ENCODE measurements at places on chromosomes 1 and 21. TPM values are rescaled to one million over a fixed set of nuclear protein-coding genes. Genes with fewer than 3 reads are reported as not detected.
A peak's percentile ranks its signal among the peaks of the same experiment; 100 is the strongest.

GRCh38 chr1:107486349-107486748 is 345.5 kb downstream of the NTNG1 start:
- no peak for DNase-seq

- no peak for DNase-seq
Measured at GRCh38 chr21:27419153-27419552, 452.3 kb upstream of the ADAMTS5 start.

DNA sequence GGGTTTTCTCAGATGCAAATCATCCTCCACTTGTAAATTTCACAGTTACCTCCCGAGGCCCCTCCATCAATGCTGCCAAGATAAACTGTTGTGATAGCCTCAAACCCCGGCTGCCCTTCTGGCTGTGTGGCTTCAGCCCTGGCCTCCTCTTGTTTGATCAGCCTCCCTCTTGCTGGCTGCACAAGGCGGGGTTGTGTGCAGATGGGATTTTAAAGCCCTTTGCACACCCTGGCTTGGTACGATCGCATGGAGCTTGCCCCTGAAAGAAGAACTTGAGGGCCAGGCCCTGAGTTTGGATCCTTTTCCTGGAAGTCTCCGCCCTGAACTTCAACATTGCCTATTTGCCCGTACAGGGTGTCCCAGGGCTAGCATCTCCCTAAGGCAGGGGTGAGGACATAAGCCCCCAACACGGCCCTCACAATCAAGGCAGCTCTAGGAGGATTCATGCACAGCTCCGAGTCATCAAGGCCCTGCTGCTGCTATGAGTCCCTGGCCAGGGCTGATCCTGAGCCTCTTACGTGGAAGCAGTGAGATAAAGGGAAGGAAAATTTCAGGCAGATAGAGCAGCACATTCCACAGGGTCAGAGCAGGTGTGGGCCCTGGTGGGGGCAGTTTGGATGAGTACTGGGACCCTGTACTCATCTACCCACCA is 181.2 kb upstream of the VAMP3 start:
- DNase-seq: no peak

RBM11 gene
- total RNA-seq: not detected

GRCh38 chr1:201230676-201231075 is 40.1 kb downstream of the IGFN1 start:
- DNase-seq: no peak

NEGR1 gene
- 16.9 TPM for total RNA-seq

DNA sequence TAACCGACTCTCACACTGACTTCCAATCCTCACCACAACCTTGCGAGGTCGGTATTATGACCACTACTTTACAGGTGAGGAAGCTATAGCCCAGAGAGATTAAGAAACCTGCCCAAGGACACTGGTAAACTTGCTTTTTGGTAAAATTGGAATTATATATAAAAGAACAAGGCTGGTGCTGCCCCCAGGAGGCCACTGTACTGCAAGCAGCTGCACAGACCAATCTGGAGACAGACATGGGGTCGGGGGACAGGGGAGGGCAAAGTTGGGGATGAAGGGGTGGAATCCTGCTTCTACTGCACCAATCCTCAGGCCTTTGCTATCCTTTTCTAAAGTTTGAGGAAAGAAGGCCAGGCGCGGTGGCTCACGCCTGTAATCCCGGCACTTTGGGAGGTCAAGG is 280.8 kb downstream of the SPATA17 start:
- DNase-seq: no peak

GRCh38 chr21:42429856-42430255 is 26.2 kb downstream of the UBASH3A start:
- DNase-seq: peak; percentile 36

DNA sequence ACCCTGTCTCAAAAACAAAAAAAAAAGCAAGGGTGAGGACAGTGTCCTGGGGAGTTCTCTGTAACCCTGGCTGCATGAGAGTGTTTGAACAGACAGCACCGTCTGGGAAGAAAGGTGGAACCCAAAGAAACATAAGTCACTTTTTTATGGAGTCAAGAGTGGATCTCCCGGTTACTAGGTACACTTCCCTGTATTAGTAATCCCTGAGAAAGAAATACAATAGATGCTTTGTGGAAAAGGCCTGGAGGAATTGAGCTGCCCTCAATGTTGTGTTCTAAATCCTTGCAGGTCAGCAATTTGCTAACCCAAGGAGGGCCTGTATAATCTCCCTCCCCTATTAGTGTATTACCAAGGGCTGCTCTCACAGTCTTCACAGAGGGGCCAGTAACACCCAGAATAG is 16.6 kb downstream of the DEGS1 start:
- DNase-seq: no peak

RUNX3 gene
- total RNA-seq: 0.62 TPM

GRCh38 chr1:36492491-36492890 is 9.8 kb upstream of the CSF3R start:
- no peak for DNase-seq

GRCh38 chr21:24225431-24225830 is 1381.8 kb downstream of the MRPL39 start:
- no peak for DNase-seq

NAV1 gene
- 17.3 TPM for total RNA-seq

DNA sequence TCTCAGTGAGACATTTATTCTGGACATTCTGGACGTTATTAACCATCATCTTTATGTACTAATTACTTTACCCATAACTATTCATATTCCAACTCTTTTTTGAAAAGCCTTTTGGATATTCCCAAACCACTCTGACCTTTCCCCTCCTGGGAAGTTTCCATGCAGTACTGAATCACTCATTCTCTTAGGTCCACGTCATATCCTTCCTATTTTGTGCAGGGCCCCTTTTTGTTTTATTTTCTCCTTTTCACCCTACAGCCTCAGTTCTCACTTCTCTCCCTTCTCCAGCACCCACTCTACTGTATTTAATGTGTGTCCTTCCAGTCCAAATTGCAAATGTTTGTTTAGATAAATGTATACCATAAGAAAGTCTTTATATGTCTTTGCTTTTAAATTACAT is 16.4 kb upstream of the ATP1A1 start:
- no peak for DNase-seq

- peak; percentile 81 for DNase-seq
Measured at GRCh38 chr1:22250724-22251123, 107.8 kb upstream of the WNT4 start.

CYP4A11 gene
- not detected for total RNA-seq

Measured in tongue (tissue), 3 donors.